ENCODE measurements at places on chromosomes 7 and 10.

- no peak for DNase-seq
Measured at GRCh38 chr10:52900593-52900992, 128.0 kb upstream of the MBL2 start.

DNA sequence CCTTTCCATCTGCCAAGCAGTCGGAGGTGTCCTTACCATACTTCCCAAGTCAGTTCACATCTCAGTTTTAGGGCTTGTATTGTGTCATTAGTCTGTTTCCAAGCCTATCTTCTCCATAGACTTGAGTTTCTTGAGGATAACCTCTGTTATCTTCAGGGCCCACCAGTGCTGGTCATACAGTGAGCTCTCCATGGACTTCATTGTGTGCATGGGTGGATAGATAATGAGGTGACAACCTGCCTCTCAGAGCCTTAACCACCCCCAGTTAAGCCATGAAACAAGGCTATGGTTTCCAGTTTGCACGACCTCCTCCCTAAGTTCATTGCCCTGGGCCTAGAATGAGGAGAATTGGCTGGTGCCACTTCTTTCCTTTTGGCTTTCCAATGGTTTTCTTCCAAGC lies 38.5 kb upstream of the WAC start:
- DNase-seq, result no peak

DNA sequence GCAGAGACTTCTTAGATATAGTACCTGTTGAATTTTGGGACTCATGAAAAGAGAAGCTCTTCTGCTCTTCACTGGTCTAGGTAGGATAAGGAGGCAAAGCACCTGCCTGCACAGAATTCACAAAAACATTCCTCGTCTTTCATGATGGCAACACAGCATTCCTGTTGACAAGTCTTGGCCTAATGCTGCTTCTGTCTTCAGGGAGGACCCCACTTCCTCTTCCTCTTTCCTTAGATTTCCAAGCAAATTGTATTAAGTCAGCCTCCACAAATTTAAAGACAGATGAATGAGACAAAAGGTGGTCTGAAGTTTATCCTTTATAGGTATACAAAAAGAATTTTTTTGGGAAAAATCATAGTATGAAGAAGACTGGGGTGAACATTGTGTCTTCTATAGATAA lies 64.9 kb downstream of the DNAJB9 start:
- DNase-seq, result no peak

DNA sequence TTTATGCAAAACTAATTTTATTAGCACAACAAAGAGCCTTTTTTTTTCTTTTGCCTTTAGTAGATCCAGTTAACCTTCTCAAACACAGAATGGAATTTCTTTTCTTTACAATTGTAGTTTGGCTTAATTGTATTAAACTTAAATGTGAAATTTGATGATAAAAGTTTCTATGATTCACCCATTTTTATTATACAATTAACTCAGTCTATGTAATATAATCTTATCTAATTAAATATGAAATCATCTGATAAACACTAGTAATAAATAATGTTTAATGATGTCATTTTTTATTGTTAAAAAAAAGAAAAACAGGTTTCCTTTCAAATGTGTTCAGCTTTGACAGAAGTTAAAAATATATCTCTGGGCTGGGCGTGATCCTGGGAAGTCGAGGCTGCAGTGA lies 559.1 kb downstream of the PHTF2 start:
- DNase-seq, result no peak
